D721Med (cell line): ENCODE measurements at places on chromosomes 12 and 14.

DNA sequence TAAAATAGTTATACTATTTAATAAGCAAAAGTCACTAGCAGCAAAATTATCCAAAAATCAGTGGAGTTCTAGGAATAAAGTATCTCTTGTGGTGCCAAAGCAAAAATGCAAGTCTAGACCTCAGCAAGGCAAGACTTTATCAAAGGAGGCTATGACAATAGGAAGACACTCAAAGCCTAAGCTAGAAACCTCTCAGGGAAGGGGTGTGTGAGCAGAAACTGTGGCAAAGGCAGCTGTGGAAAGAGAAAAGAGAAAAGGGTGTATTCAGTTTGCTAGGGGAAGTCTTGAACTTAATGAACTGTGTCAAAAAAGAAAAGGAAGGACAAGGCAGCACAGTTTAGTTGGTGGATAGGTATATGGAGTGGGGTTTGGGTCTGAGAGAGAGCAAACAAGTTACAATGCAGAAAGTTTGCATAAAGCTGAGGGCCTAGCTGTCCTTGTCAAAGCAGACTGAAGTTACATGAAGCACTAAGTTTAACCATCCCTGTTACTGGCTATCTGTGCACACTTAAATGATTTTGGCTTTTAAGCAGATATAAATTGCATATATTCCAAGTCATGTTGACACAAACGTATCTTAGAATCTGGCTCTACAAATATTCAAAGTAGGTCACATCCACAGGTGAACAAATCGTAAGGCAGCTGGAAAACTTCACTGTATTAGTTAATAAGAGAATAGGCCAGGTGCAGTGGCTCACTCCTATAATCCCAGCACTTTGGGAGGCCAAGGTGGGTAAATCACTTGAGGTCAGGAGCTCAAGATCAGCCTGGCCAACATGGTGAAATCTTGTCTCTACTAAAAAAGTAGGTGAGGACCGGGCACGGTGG lies 31.0 kb upstream of the AMN1 start:
- no peak for DNase-seq

- no peak for DNase-seq
Observed at GRCh38 chr12:103130564-103130963, 173.1 kb downstream of the ASCL1 start.

DNA sequence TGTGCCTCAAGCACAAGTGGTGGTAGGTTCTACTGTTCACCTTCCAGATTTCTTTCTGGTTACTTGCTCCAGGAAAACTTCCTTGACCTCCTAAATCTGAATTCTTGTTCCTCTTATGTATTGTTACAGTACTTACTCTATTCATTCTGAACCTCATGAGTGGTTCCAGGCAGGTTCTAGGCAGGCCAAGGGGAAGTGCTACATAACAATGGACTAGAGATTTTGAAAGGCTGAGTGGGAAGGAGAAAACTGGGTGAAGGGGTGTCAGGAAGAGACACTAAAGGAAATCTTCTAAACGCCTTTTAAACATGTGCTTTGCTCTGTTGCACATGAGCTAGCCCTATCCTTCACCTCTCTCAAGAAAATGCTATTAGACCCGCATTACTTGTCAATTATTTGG lies 1.6 kb downstream of the YARS2 start:
- no peak for DNase-seq

DNA sequence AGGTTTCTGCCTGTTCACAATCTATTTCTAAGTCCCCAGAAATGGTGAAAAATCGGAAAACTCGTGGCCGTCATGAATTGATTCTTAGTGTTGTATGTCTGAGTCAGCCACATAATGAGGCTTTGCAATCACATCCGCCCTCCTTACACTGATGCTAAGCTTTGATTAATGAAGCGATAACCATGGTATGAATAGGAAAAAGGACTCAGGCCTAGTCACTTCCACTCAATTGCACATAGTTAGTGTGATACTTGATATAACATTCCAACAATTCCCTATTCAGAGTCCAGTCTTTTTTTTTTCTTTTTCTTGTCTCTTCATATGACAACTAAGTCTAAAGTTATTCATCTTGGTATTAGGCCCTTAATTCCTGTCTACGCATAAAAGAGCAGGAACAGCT lies 1231.0 kb downstream of the VRK1 start:
- no peak for DNase-seq

DNA sequence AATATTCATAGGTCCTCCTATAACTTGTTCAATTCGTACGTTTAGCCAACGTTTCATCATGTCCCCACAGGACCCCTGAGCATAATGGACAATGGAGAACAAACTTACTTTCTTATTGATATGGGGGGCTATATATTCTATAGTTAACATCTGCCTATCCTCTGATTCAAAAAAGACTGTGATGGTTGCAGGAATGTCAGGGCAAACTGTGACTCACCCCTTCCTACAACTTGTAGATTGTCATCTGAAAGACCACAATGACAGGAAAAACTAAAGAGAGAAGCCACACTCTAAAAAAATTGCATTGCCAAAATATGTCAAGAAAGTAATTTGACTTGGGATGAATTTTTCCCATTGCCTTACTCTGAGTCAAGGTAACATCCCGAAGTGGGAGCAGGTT lies 50.8 kb downstream of the CATSPERB start:
- DNase-seq, result no peak

DNA sequence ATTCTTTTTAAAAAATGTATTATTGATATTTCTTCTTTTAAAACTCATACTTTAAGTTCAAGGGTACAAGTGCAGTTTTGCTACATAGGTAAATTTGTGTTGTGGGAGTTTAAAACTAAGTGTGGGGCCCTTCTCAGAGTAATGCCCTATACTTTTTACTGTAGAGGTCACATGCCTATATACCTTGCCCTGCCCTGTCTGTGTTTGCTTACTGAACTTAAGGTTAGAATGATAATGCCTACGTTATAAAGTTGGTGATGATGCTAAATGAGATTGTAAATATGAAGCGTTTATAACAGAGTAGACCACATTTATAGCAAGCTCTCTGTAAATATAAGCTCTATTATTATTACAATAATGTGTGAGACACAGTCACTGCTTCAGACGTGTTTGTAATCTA lies 261.9 kb downstream of the RASSF9 start:
- DNase-seq, result no peak

DNA sequence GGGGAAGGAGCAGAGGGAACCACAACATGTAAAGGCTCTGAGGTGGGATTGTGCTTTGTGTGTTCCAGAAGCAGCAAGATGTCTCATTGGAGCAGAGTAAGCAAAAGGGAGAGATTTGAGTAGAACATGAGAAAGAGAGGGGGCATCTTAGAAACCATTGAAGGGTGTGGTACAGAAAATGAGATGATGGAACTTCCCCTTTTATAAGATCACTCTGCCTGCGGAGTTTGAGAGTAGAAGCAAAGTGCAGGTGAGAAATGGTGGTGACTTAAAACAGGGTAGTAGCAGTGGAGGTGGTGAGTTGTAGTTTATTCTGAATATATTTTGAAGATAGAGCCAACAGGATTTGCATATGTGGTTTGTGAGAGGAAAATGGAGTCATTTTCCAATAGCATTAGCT lies 56.0 kb downstream of the FBXO34 start:
- DNase-seq, result no peak

DNA sequence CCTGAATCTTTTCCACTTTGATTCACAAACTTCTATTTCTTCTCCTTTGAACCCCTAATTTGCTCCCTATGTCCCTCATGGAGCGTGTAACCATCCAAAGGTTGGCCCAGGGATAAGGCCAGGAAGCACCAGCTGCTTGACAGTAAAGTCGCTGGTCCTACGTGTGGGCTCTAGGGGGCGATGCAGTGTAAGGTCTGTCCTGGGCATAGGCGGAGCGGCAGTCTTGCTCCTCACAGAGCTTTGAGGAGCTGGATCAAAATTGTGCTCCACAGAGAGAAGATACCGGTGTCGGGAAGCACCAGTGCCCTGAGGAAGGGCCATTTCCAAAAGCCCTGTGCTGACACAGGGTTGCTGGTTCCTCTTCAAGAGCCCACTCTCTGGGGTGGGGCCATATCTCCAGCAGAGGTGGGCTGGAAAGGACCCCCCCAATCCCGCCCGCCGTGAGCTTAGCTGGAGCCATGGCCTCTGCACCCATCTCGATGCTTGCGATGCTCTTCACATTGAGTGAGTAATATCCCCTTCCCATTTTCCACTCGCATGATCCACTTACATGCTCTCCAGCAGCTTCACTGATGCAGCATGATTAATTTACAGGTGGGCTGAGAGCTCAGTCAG lies 49.9 kb upstream of the OR4E1 start:
- no peak for DNase-seq

DNA sequence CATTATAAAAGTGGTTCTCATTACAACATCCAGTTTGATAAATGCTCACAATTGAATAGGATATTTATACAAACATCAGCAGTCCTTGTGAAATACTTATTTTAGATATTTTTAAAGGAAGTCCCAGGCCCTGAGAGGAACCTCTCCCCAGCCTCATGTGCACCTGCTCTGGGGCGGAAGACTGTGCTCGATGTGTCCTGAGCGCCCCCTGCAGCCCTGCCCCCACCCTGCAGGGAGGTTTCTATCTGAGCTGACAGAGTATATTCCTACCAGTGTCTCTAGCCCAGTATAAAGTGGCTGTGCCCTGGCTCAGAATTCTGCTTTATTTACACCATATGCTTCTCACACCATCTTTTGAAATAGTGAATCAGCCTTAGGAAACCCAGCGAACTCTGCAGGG lies 1349.1 kb downstream of the TMEM121 start:
- no peak for DNase-seq

DNA sequence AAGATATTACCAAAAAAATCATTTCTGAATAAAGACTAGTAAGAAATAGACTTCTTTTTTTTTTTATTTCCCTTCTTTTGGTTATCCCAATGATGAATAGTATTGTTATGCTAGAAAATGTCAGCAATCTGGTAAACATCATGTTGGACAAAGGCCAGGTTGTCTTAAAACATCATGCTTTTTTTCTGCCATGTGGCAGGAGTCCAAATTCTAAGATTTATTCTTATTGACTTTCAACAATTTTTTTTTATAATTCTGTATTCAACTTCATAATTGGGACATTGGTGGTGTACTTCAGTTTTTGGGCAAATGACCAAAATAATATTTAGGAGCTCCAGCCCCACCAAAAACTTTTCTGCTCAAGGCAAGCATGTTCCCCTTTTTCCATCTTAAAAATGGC lies 10.5 kb downstream of the DCN start:
- DNase-seq, result no peak

GRCh38 chr12:27899151-27899661 lies 73.3 kb downstream of the PTHLH start:
- no peak for DNase-seq

GRCh38 chr12:76915361-76916169 lies 36.7 kb upstream of the CSRP2 start:
- no peak for DNase-seq

- no peak for DNase-seq
Observed at GRCh38 chr12:87768501-87769287, 260.5 kb downstream of the C12orf50 start.

DNA sequence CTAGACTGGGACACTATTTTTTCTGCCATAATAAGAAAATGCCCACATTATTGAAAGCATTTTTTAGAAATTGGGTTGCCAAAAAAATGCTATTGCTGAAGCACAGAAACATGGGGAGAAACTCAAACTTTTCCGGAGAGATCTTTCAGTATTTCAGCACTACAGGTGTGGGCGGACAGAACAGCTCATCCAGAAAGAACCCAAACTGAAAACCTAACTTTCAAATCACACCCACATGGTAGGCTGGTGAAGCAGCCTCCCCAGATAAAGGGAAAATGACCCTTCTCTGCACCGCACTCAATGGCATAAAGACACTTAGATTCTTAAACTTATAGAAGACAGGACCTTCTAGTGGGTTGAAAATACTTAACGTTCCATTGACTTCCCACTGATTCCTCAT lies 62.3 kb upstream of the TMPO start:
- no peak for DNase-seq

GRCh38 chr12:11767798-11768197 lies 118.3 kb downstream of the ETV6 start:
- no peak for DNase-seq

DNA sequence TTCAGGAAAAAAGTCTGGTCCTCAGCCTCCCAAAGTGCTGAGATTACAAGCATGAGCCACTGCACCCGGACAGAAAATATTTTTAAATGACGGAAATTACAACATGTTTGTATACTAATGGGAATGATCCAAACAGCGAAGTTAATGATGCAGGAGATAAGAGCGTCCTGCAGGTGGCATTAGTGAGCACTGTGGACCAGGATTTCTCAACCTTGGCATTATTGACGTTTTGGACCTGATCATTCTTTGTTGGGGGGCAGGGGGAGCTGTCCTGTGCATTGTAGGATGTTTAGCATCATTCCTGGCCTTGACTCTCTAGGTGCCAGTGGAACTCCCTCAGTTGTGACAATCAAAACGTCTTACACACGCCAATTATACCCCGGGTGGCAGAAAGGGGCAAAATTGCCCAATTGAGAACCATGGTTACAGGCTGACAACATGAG lies 34.1 kb downstream of the SCFD1 start:
- no peak for DNase-seq

DNA sequence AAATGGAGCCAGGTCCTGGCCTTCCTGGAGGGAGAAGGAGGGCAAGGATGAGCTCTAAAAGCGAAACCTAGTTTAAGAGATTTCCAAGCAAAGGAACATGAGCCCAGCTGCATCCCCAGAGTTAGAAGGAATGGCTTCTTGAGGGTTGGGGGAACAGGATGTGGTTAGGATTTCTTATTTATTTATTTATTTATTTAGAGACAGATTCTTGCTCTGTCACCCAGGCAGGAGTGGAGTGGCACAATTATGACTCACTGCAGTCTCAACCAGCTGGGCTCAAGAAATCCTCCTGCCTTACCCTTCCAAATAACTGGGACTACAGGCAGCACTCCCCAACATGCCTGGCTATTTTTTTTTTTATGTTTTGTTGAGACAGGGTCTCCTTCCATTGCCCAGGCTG lies 25.3 kb upstream of the TMEM106C start:
- no peak for DNase-seq

GRCh38 chr14:70921669-70922068 lies 14.4 kb downstream of the PCNX1 start:
- DNase-seq, result no peak

- no peak for DNase-seq
Observed at GRCh38 chr12:50241178-50241577, 42.1 kb downstream of the LIMA1 start.

DNA sequence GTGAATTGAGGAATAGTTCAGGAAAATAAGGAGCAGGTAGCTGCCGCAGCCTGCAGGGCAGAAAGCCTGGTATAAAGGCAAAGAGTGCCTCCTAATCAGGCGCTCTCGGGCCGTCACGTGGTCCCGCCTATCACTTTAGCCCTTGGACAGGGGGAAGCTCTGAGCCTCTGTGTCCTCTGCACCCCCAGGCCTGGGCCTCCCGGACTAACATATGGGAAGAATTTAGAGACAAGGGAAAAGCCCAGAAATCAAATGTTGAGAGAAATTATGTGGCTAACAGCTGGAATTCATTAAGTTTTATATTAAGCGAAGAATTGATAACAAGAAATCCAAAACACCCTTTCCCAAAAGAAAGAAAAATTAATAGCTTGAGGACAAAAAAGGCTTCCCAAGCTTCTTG lies 417.7 kb downstream of the ATP23 start:
- DNase-seq, result no peak

GRCh38 chr12:56988207-56988739 lies 18.1 kb downstream of the ZBTB39 start:
- DNase-seq, result no peak

GRCh38 chr12:6452944-6453630 lies 1.2 kb downstream of the TAPBPL start:
- no peak for DNase-seq
